ENCODE measurements at places on chromosomes 3 and 15. TPM values are rescaled to one million over a fixed set of nuclear protein-coding genes. Genes with fewer than 3 reads are reported as not detected.

Gene NISCH
- 31.5 TPM for total RNA-seq

Gene PRSS50
- total RNA-seq = not detected

Gene ENTPD3
- total RNA-seq = under 0.01 TPM

Gene MUC4
- total RNA-seq = not detected

Gene CCDC71
- 37.7 TPM for total RNA-seq

Gene MYZAP
- total RNA-seq = 0.17 TPM

Gene FILIP1L
- 12.6 TPM for total RNA-seq

Gene LIPC
- 0.17 TPM for total RNA-seq

Gene CEP97
- 7.7 TPM for total RNA-seq

Gene C3orf18
- total RNA-seq = 7.7 TPM

Gene PRTG
- 4.2 TPM for total RNA-seq

Gene PLA2G4F
- not detected for total RNA-seq

Gene FGF12
- total RNA-seq = not detected

Gene SLC51A
- not detected for total RNA-seq

Gene RTP4
- total RNA-seq = not detected

Gene C3orf20
- total RNA-seq = not detected

Gene GOLGA8B
- total RNA-seq = 16.8 TPM

Gene ISLR2
- not detected for total RNA-seq

Gene SPINT1
- total RNA-seq = 2.5 TPM

Gene ZNF710
- total RNA-seq = 10.1 TPM

Gene SLC12A8
- 6.2 TPM for total RNA-seq

Gene PLAAT1
- total RNA-seq = not detected

Gene HTR3E
- not detected for total RNA-seq

Gene TPRA1
- 52.6 TPM for total RNA-seq

Gene MESP1
- total RNA-seq = 0.45 TPM

Gene TNFAIP8L3
- 2.1 TPM for total RNA-seq

Gene WDR93
- 0.15 TPM for total RNA-seq

Gene LMLN
- total RNA-seq = 4.9 TPM

Gene WNT7A
- not detected for total RNA-seq

Gene QTRT2
- 11.4 TPM for total RNA-seq

Gene TMCC1
- total RNA-seq = 3.4 TPM

Gene MRAS
- 15.0 TPM for total RNA-seq

Gene CCR3
- not detected for total RNA-seq

Gene GNAT1
- total RNA-seq = not detected

Gene LEKR1
- total RNA-seq = 0.45 TPM

Gene TBC1D21
- not detected for total RNA-seq

Gene GATM
- total RNA-seq = 0.15 TPM

Gene TLR9
- total RNA-seq = under 0.01 TPM

Gene TBC1D23
- total RNA-seq = 46.6 TPM

Gene GFM1
- 30.3 TPM for total RNA-seq

Gene TM4SF4
- total RNA-seq = not detected

Gene LRRC31
- not detected for total RNA-seq

Gene C15orf62
- total RNA-seq = not detected

Gene ARHGAP31
- total RNA-seq = 3.4 TPM

Gene PRR20G
- total RNA-seq = not detected

Gene DNAH12
- total RNA-seq = not detected

Gene LEO1
- 17.5 TPM for total RNA-seq

Gene OXSR1
- total RNA-seq = 36.0 TPM

Gene XIRP1
- total RNA-seq = not detected

Gene FGF7
- 9.2 TPM for total RNA-seq

Gene C3orf22
- total RNA-seq = not detected

Gene NEIL1
- 2.1 TPM for total RNA-seq

Gene FSTL1
- 332 TPM for total RNA-seq

Gene SOX14
- not detected for total RNA-seq

Gene ZSCAN29
- total RNA-seq = 9.2 TPM

Gene CCR8
- total RNA-seq = not detected

Gene WDR53
- total RNA-seq = 7.2 TPM

Gene UBXN7
- 6.1 TPM for total RNA-seq

Gene FANCD2
- 38.7 TPM for total RNA-seq

Gene PPM1L
- total RNA-seq = 0.45 TPM

All from bronchus fibroblast of lung (primary cell).